ENCODE measurements at places on chromosomes 1 and 21. TPM values are rescaled to one million over a fixed set of nuclear protein-coding genes. Genes with fewer than 3 reads are reported as not detected.
A peak's percentile ranks its signal among the peaks of the same experiment; 100 is the strongest.

LDLRAD2 gene
- total RNA-seq, result 0.31 TPM

- H3K27ac ChIP-seq, result no peak overlapping the region
- DNase-seq, result no peak
- no peaks in the 10 kb centered on the region for H3K36me3 ChIP-seq
These were observed 107.6 kb upstream of the ETV3 start for GRCh38 chr1:157245823-157246222.

FAM76A gene
- 12.5 TPM for total RNA-seq

RXRG gene
- not detected for total RNA-seq

LCE1C gene
- not detected for total RNA-seq

DNA sequence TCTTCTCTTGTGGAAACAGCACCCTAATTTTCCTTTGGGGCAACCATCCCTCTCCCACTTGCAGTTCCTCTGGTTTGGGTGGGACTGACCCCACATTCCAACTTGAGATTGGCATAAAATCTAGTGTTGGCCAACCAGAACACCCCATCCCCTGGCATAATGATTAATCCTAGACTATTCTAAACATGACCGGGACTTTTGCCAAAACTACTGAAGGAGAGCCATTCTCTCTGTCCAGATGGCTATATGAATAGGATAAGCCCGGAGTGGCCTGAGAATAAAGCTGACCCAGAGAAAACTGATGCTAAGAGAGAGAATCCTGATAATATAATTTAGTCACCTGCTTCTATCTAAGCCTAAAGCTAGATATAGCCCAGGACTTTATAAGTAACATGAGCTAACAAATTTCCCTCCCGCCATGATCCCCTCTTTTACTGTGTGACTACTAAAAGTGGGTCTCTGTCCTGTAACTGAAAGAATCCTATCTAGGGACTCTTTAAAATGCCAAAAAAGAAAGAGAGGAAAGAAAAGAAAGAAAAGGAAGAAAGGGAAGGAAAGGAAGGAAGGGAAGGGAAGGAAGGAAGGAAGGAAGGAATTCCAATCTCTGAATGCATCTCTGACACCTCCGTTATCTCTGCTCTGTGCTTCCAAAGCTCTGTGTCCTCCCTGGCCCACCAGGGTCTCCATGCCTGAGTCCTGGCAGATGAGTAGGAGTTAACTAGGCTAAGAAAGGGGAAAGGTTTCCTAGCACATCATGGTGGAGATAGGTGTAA, 28.0 kb upstream of the NRDC start:
- H3K36me3 ChIP-seq, result no peaks in the 10 kb centered on the region
- H3K4me1 ChIP-seq, result peaks cover 10% of the 10 kb centered on the region
- DNase-seq, result no peak

GRCh38 chr1:236141447-236142252, 689 bp upstream of the GPR137B start:
- no peaks in the 10 kb centered on the region for H3K36me3 ChIP-seq
- H3K27me3 ChIP-seq, result peaks cover 63% of the 10 kb centered on the region
- no peak overlapping the region for H3K27ac ChIP-seq
- DNase-seq, result peak; percentile 64
- peaks cover 19% of the 10 kb centered on the region for H3K4me1 ChIP-seq

GRCh38 chr1:185284533-185285276, 32.3 kb downstream of the IVNS1ABP start:
- H3K36me3 ChIP-seq, result no peaks in the 10 kb centered on the region
- no peak for DNase-seq
- no peak overlapping the region for H3K4me3 ChIP-seq
- no peak overlapping the region for H3K27ac ChIP-seq

DNA sequence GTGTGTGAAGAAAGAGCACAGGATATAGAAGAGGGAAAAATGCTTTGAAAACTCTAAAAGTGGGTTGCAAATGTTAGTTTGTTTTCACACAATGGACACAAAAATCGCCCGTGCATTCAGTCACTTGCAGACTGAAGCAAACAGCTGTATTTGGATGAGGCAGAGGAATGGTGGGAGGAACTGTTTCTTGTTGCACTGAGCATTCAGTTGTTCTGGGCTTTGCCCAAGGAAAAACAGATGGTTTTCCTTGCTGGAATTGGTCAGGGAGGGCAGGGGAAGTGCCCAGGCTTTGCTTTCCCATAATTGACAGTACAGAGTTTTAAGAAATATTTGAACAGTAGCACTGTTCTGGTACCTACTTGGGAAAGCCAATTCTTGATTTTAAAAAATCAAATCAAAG, 19.5 kb upstream of the WARS2 start:
- no peak overlapping the region for H3K4me3 ChIP-seq
- no peaks in the 10 kb centered on the region for H3K4me1 ChIP-seq
- no peak overlapping the region for H3K27ac ChIP-seq
- H3K27me3 ChIP-seq, result no peaks in the 10 kb centered on the region
- no peaks in the 10 kb centered on the region for H3K36me3 ChIP-seq

DNA sequence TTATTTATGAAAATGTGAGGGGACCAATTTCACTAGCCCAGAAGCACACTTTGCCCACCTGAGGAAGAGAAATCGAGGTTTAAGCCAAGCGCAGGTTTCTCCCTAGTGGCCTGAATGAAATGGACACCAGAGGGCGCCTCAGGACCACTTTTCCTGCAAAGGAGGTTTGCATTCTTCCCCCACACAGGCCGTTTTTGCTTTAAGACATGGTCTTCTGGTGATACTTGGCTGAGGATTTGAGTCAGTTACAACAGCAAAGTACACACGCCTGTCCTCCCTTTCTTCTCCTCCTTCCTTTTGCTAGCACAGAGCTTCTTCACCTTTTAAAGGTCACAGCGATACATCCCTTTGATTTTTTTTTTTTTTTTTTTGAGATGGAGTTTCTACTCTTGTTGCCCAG, 5.4 kb downstream of the PLA2G2E start:
- H3K4me1 ChIP-seq, result no peaks in the 10 kb centered on the region
- no peaks in the 10 kb centered on the region for H3K36me3 ChIP-seq
- no peak overlapping the region for H3K4me3 ChIP-seq
- peak; percentile 93 for DNase-seq
- H3K27ac ChIP-seq, result no peak overlapping the region
- no peaks in the 10 kb centered on the region for H3K27me3 ChIP-seq

DNA sequence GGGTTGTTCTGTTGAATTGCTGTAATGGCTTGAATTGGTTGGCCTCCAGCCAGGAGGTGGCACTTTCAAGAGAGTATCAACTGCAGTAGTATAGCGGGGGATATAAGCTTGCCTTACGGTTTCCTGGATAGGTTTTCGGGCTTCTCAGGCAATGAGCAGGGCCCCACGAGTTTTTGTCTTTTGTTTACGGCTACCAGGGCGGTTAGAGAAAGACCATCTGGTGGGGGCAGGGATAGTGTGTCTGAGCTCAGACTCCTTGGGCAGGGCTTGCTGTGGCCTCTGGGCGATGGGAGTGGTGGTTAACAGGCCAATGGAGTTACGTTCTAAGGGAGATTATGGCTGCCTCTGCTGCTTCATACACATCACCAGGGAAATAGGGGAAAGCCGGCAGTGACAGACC, 62.8 kb downstream of the DTL start:
- no peak overlapping the region for H3K4me3 ChIP-seq
- DNase-seq, result peak; percentile 30

CFAP74 gene
- not detected for total RNA-seq

GRCh38 chr1:155007251-155007828, 4.7 kb downstream of the ZBTB7B start:
- H3K4me3 ChIP-seq, result no peak overlapping the region
- no peaks in the 10 kb centered on the region for H3K36me3 ChIP-seq
- peaks cover 42% of the 10 kb centered on the region for H3K4me1 ChIP-seq
- no peak overlapping the region for H3K27ac ChIP-seq

DNA sequence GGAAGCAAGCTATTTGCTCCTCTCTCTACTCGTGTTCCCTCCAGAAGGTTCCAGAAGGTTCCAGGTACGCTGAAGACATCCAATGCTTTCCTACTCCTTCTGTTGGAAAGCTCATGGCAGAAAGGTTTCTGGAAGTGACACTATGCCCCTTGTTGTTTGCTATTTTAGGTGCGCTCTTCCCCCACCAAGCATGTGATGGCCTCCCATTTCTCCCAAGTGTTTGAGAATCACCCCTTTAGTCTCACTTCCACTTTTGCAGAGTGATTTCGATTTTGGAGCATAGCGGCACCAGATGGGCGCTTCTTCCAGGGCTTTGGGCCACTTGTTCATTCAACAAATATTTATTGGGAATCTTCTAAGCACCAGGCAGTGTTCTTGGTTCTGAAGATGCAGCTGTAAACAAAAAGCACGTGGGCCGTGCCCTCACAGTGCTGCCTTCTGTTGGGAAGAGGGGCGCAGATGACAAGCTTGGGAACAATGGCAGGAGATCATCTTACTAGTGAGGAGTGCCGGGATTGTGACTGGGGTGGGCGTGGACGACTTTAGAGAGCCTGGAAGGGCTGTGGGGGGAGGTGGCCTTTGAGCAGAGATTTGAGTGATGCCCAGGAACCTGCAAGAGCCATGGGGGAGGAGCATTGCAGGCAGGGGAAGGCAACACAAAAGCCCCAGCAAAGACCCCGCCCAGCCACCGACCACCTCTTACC, 43.0 kb upstream of the TARDBP start:
- H3K27me3 ChIP-seq, result no peaks in the 10 kb centered on the region
- H3K27ac ChIP-seq, result no peak overlapping the region
- no peaks in the 10 kb centered on the region for H3K36me3 ChIP-seq
- peaks cover 24% of the 10 kb centered on the region for H3K4me1 ChIP-seq
- peak; percentile 72 for DNase-seq
- H3K4me3 ChIP-seq, result no peak overlapping the region

ADGRL4 gene
- total RNA-seq, result 1.3 TPM

HSD3B1 gene
- total RNA-seq, result not detected

ANKRD13C gene
- total RNA-seq, result 22.6 TPM

DNA sequence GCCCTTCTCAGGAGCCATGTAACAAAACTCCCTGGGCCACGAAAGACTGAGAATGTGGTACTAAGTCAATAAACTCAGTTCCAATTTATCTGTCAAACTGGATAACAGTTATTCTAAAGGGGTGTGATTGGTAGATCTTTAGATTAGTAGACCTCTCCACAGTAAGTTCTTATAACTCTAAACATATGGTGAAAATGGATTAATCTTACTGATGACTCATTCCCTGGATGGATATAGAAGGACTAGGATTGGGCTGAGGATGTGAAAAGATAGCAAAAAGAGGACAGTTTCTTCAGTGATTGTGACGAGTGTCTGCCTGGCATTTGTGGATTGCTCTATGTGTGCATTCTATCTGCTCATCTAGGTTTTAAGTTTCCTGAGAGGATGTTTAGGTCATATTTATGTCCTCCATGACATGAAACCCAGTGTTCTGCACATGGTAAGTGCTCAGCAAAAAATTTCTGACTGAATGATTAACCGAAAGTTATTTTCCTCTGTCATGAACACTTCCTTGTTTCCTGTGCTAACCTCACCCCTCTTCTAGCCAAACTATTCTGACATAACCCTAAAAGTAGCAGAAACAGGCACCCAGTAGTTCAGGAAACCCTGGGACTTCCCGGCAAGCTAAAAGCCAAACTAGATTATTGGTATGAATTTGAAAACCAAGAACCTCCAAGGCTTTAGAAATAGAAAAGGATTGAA, 397.5 kb upstream of the PLXNA2 start:
- H3K4me3 ChIP-seq, result no peak overlapping the region
- no peaks in the 10 kb centered on the region for H3K27me3 ChIP-seq
- no peaks in the 10 kb centered on the region for H3K36me3 ChIP-seq
- no peaks in the 10 kb centered on the region for H3K4me1 ChIP-seq
- no peak overlapping the region for H3K27ac ChIP-seq

DNA sequence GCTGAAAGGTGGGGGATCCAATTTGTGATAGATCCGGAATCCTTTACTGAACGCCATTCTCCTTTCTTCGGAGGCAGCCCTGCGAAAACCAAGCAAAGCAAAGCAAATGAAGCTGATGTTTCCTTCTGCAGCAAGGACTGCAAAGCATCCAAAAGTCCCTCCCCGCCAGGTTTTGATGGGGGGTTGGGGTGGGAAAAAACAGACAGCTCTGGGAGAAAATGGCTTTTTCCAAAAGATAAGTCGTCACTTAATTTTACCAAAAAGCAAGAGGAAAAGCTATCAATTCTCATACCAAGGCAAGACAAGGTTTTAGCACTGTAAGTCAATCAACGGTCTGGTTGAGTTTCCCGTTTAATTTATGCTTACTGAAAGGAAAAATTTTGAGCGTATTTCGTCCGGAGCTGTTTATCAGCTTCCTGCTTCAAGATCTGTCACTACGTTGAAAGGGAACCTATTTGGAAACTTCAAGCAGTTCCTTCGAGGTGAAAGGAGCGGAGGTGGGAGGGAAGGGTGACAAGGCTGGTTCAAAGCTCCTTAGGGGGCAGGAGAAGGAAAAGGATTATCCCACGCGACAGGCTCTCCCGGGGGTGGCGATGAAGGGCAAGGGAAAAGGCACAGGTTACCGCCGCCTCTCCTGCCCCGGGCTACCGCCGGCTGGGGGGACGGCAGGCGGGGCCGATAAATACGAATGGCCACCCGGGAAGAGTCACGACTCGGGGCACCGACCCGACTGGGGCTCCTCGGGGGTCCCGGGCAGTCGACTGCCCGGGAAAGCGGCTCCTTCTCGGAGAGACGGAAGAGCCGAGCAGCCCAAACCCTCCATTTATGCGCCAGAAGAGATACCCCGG, 750 bp downstream of the SYNJ1 start:
- peak overlapping the region; percentile 83 for H3K4me3 ChIP-seq
- no peak overlapping the region for H3K27ac ChIP-seq
- peaks cover 4% of the 10 kb centered on the region for H3K4me1 ChIP-seq
- H3K36me3 ChIP-seq, result no peaks in the 10 kb centered on the region

- H3K36me3 ChIP-seq, result no peaks in the 10 kb centered on the region
- peaks cover 10% of the 10 kb centered on the region for H3K4me1 ChIP-seq
- H3K27me3 ChIP-seq, result no peaks in the 10 kb centered on the region
These were observed 31.0 kb downstream of the SLC45A1 start for GRCh38 chr1:8348777-8349472.

Data from GM23338 (cell line).